ENCODE measurements at places on chromosomes 3 and 15. TPM values are rescaled to one million over a fixed set of nuclear protein-coding genes. Genes with fewer than 3 reads are reported as not detected.

Gene TTLL13
- 0.49 TPM for total RNA-seq

Gene RAD51
- total RNA-seq: 39.5 TPM

Gene CDCP1
- total RNA-seq: 0.41 TPM

Gene AKAP13
- 106 TPM for total RNA-seq

Gene SRGAP3
- 1.9 TPM for total RNA-seq

Gene ENTPD3
- not detected for total RNA-seq

Gene SERPINI2
- total RNA-seq: not detected

Gene SEMA5B
- total RNA-seq: not detected

Gene PAQR5
- total RNA-seq: 0.04 TPM

Gene SOX14
- total RNA-seq: not detected

- no peak for DNase-seq
Measured at GRCh38 chr3:73072634-73073033, 11.2 kb downstream of the EBLN2 start.

- DNase-seq: no peak
Measured at GRCh38 chr3:135324301-135324700, 529.2 kb downstream of the EPHB1 start.

GRCh38 chr3:175146258-175146657 lies 287.1 kb downstream of the NAALADL2 start:
- DNase-seq: no peak

GRCh38 chr3:34053626-34054025 lies 255.2 kb downstream of the PDCD6IP start:
- no peak for DNase-seq

DNA sequence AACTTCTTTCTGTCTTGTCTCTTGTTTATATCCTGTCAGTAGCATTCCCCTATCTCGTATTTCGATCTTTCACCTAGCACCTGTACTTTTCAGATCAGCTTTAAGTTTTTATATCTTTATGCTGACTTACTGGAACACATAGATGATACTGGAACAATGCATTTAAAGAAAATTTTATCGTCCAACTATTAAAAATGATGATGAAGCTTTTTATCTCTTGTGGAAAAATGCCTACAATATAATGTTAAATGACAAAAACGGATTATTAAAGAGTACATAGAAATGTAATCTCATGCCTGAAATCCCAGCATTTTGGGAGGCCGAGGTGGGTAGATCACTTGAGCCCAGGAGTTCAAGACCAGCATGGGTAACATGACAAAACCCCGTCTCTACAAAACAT lies 139.5 kb downstream of the ZPLD1 start:
- no peak for DNase-seq

GRCh38 chr3:182105875-182106274 lies 394.1 kb downstream of the SOX2 start:
- DNase-seq: no peak

GRCh38 chr3:61914276-61914675 lies 352.9 kb downstream of the PTPRG start:
- no peak for DNase-seq

GRCh38 chr3:29291260-29291981 lies 10.6 kb downstream of the RBMS3 start:
- no peak for DNase-seq

DNA sequence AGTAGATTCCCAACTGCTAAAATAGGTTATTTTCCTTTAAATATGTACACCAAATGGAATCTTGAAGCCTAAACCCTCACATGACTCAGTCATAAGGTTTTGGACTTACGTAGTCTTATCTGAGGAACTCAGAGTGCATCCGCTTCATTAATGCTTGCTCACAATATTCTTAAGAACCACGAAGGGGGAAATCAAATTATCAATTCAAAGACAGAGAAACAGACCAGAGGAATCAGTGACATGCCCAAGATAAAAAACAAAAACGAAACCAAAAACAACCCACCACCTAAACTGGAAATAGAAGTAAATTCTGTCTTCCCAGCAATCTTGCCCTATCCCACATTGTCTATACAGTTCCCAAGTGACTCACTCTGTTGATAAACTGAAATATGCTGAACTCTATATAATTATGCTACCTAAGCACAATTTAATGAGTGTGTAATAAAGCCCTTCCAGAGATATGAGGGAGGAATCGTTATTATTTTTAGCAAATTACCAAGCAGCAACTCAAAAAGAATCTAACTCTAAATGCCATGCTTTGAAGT lies 135.4 kb upstream of the CBLB start:
- no peak for DNase-seq

DNA sequence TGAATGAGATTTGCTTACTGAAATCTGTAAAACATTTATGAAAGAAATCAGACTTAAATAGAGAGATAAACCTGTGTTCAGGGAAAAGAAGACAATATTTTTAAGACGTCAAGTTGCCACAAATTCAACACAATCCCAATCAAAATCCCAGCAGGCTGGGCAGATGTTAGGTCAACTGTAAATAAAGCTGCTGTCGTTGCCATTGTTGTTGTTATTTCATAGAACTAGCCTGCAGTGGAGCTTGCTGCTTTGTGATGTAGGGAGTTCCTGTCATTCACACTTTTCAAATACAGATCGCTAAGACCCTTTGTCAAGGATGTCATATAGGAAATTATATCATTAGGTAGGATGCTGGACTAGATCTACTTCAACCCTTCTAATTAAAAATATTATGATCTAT lies 123.1 kb downstream of the NEO1 start:
- no peak for DNase-seq

DNA sequence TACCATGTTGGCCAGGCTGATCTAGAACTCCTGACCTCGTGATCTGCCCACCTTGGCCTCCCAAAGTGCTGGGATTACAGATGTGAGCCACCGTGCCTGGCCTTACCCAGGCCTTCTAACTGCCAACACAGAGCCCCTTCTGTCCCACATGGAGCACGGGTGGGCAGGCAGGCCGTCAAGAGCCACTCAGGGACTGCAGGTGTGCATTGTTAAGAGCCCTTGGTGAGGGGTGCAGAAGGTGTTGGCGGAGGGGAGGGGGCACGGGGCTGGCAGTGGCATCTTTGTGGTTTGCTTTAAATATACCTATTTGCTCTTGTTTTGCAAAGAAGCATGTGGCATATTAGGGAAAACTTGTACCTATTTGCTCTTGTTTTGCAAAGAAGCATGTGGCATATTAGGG lies 37.3 kb downstream of the SMAD6 start:
- DNase-seq: no peak

- no peak for DNase-seq
Measured at GRCh38 chr3:188106006-188106405, 48.0 kb upstream of the LPP start.

DNA sequence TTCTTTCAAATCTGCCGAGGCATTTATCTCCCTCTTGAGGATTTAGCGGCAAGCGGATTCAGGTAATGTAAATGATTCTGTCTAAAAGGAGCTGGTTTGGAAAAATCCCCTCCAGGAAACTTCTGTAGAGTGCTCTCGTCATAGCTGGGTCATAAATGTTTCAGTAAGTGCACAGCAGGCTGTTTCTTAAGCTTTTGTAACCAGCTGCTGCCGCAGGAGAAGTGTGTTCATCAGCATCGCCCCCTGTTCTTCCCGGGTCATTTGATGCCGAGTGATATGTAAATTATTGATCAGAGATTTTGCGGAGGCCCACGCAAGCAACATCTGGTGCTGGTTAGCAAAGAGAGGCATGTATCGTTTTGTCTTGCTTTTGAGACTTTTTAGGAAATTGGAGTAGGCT lies 53.1 kb downstream of the DNASE1L3 start:
- no peak for DNase-seq

Data from activated naive CD4-positive, alpha-beta T cell treated with anti-CD3 and anti-CD28 coated beads, Interleukin-2, amount 50 U/mL, for 72 hours (primary cell).